ENCODE measurements at places on chromosomes 1 and 21.

- DNase-seq = no peak
Observed at GRCh38 chr1:228917755-228918154, 182.5 kb downstream of the RHOU start.

DNA sequence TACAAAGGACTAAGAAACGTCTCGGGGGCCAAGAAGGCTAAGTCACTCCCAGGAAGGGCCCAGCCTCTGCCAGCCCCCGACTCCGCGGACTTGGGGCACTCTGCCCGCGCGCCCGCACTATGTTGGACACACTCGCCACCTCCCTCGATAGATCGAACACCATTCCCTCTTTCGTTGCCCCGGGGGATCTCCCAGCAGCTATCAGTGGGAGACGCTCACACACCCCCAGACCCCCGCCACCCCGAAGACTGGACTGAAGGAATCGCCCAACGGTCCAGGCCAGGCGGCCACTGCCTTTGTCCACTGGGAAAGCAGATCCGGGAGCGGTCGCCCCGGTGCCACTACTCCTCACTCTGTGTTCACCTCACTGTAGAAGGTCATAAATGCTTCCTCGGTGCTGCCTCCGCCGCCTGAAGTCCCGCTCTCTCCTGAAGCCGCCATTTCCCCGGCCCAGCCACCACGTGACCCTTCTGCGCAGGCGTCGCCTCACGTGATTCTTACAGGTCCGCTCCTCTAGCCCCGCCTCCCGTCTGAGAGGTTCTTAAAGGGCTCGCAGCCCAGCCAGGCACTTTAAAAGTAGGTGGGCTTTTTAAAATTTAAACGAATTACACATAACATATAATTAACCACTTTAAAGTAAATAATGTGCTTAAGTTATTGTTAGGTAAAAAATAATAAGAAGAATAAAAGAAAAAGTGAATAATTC lies at the start of gene DNAJC8:
DNAJC8 (minus strand) TSS at position 472 of the 706 bp plus-strand sequence; CDS start at position 441, 31 bp downstream.
- DNase-seq = peak; percentile 96

DNA sequence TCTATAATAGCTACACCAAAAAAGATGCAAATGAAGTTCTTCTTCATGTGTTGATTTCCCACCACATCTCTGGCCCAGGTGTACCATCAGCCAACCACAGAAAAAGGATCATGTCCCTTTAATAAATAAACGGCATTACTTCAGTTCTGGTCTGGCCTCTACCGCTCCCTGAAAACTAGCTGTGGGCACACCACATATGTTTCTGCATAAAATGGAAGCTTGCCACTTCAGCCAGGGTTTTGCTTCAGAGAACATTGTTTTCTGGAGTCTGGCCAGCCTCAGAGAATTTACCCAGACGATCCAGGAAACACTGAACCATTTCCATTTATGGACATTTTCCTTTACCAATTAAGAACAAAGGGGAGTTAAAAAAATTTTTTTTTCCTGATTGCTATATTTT lies 5.8 kb upstream of the LAMC2 start:
- peak; percentile 8 for DNase-seq

DNA sequence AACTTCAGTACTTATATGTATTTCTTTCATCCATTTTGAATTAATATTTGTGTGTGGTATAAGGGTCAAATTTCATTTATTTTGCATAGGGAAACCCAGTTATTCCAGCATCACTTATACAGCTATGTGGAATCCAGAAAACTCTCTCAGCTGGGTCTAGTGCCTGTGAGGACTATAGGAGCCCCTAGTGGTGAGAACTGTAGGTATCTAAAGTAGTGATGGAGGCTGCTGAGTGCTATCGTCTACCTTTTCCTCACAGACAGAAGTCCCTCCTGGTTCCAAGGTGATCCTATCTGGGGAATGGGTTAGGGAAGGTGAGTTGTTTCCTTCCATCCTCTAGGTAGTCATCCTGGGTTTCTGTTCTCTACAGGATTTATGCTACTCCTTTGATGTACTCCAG lies 352.0 kb upstream of the C1orf87 start:
- no peak for DNase-seq

DNA sequence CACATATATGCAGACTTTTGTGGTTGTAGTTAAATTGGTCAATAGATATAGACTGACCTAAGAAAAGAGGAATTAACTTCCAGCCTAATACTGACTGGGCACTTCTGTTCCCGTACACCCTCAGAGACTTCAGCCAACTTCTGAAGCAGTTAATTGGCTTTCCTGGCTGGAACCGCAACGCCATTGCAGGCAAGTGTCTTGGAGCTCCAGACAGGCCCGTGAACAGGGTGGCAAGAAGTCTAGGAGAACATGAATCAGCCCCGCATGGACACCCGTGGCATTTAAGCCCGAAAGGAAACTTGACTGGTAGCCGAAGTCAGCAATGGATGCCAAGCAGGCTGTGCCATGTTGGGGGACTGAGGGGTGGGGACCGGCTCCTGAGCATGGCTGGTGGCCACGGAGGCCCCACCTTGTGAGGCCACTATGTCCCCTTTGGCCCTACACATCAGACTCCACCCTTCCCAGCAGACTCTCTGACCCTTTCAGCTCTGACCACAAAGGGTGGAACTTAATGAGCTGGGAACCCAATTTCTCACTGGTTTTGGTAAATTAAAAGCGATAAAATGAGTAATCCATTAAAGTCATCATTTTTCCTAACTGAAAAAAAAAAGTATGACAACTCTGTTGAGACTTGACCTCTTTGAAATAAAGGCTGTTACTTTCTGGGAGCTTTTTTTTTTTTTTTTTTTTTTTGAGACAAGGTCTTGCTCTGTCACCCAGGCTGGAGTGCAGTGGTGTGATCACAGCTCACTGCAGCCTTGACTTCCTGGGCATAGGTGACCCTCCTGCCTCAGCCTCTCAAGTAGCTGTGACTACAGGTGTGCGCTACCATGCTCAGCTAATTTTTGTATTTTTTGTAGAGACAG lies 54.1 kb downstream of the RUNX1 start:
- no peak for DNase-seq

GRCh38 chr1:240608707-240609106 lies 3.2 kb downstream of the GREM2 start:
- DNase-seq = no peak

DNA sequence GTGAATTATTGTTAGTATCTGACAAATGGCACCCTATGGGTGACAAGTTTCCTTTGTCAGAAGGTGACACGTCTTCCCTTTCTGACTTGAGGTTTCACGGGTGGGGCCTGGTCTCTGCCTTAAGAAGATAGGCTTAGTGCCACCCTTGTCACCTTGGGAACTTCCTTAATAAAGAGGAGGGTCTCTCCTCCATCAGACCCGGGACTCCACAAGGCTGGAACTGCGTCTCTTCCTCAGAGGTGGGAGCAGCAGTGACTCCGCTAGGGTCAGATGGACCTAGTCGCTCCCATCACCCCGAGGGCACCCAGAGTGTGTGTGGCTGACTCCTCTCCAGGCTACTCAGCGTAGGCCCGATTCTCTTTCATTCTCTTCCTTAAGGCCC lies 774 bp upstream of the WDTC1 start:
- DNase-seq = no peak

GRCh38 chr1:5885471-5886139 lies 106.6 kb downstream of the NPHP4 start:
- no peak for DNase-seq

- DNase-seq = no peak
Observed at GRCh38 chr1:153360592-153361479, 3.2 kb downstream of the S100A9 start.

DNA sequence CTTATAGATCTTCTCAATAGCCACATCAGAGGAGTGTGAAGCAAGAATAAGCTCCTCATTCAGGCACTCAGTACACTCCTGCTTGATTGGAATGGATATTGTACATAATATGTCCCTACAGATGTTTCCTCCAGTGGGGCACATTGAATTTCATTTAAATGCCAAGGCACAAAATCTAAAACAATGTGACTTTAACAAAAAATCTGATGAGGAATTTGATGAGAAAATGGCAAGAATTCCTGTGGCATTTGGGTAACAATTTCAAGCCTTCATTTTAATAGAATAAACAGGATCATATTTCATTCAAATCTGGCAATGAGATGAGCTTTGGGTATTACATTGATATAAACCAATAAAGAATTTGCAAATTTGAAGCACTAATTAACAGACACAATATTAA lies 307.7 kb upstream of the PKN2 start:
- DNase-seq = no peak

GRCh38 chr1:205576805-205577761 lies 54.7 kb downstream of the ELK4 start:
- DNase-seq = no peak

GRCh38 chr1:182807907-182808306 lies 18.3 kb downstream of the NPL start:
- no peak for DNase-seq

DNA sequence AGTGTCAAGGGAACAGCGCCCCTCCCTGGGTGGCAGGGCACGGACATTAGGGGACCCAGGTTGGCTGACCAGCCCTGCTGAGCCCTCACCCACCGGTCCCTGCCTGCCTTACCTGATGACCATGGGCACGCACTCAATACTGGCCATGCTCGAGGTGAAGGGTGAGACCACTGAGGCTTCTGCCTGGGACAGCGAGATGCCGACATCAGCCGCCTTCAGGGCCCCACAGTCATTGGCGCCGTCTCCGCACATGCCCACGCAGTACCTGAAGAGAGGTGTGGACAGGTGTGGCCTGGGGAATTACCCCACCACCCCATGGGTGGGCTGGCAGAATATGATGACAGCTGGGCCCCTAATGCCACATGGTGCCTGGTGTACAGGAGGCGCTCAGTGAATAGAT lies 7.8 kb upstream of the MFAP2 start:
- DNase-seq = no peak

DNA sequence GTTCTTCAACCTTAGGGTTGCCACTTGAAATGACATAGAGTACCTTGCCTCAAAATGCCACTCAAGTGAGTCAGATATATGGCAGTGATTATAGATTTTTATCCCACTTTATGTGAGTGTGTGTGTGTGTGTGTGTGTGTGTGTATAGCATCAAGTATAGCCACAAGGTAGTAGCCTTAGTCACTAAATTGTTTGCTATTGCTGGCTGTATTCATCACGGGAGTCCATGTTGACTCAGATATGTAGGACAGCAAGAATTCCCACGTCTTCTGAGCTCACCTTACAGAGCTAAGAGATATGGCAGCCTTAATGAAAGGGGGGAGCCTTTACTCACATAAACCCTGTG lies 9.3 kb downstream of the ETS2 start:
- no peak for DNase-seq

DNA sequence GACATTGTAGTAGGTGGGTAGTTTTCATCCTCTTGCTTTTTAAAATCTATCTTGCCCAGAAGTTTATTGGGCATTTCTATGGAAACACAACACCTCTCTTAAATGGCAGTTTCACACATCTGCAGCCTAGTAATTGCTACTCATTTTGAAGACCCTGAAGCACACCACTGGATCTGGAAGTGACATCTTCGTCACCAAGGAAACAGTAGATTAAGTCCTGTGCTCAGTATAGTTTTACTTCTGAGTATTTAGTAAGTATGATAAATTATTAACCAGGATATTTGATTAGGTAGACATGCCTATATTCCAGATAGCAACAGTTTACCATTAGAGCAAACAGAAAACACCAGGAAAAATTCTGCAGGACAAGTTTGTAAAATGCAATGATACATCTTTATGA lies 48.7 kb downstream of the UCK2 start:
- DNase-seq = no peak

DNA sequence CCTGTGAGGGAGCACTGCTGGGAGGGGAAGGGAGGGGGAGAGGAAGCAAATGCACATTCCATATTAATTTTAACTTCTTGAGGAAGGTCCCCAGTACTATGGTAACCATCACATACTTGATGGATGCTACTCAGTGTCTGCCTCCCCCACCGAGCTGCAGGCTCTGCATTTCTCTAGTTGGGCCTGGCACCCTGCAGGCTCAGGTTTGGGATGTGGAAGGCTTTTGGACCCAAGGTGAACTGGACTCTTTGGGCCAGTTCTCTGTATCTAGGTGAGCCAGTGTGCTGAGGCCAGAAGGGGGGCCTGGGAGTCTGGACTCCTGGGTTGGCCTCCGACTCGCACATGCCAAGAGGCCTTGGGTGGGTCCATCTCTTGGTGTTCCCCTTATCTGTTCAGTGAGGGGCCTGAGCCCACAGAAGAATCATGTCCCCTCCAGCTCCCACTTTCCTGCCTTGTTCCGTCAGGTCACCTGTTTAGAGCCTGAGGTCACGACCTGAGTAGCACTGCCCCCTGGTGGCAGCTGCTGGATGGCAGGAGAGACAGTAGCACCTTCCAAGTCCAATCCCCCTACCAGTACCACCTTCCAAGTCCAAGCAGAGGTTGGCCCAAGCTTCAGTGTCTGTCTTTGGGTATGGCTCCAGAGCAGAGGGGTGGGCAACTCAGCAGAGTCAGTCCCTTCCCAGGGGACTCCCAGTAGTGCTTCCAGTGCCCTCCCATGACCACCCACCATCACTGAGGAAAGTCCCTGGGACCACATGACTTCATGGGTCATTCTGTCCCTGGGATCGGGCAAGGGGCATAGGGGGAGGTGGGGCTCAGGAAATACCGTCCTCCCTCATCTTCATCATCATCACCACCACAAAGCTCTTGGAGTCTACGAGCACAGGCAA lies 241.8 kb downstream of the TRABD2B start:
- no peak for DNase-seq

- no peak for DNase-seq
Observed at GRCh38 chr1:245500546-245500945, 345.8 kb downstream of the KIF26B start.

GRCh38 chr1:17067069-17067426 lies 13.2 kb upstream of the SDHB start:
- no peak for DNase-seq

- DNase-seq = no peak
Observed at GRCh38 chr21:25283720-25284119, 323.6 kb downstream of the MRPL39 start.

GRCh38 chr1:16286122-16286521 lies 49.1 kb upstream of the CPLANE2 start:
- no peak for DNase-seq

DNA sequence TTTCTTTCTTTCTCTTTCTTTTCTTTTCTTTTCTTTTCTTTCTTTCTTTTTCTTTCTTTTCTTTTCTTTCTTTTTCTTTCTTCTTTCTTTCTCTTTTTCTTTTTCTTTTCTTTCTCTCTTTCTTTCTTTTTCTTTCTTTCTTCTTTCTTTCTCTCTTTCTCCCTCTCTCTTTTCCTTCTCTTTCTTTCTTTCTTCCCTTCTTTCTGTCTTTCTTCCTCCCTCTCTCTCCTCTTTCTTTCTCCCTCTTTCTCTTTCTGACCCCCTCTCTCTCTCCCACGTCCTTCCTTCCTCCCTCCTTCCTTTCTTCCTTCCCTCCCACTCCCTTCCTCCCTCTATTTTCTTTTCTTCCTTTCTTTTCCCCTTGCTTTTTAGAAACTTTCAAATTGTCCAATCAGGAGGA lies 333.6 kb downstream of the PAPPA2 start:
- no peak for DNase-seq

- no peak for DNase-seq
Observed at GRCh38 chr1:244350027-244350426, 101.7 kb downstream of the ADSS2 start.

DNA sequence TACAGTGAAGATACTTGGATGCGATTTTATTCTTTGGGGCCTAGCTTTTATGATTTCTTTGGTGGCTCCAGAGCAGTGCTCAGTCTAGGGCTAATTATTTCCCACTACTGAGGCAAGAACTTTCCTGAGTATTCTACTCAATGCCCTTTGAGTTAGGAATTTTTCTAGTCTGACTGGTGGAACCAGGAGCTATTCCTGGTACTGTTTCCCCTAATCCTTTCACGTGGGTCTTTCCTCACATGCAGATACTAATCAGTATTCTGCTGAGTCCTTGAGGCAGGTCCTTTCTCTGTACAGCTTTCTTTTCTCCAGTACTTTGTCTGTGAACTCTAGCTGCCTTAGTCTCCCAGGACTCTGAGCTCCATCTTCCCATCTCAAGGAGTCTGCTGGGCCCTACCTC lies 76.7 kb downstream of the TRIM11 start:
- DNase-seq = no peak

GRCh38 chr1:162283657-162284056 lies 93.0 kb downstream of the SPATA46 start:
- DNase-seq = peak; percentile 9
